ENCODE measurements at places on chromosomes 11 and 22.

DNA sequence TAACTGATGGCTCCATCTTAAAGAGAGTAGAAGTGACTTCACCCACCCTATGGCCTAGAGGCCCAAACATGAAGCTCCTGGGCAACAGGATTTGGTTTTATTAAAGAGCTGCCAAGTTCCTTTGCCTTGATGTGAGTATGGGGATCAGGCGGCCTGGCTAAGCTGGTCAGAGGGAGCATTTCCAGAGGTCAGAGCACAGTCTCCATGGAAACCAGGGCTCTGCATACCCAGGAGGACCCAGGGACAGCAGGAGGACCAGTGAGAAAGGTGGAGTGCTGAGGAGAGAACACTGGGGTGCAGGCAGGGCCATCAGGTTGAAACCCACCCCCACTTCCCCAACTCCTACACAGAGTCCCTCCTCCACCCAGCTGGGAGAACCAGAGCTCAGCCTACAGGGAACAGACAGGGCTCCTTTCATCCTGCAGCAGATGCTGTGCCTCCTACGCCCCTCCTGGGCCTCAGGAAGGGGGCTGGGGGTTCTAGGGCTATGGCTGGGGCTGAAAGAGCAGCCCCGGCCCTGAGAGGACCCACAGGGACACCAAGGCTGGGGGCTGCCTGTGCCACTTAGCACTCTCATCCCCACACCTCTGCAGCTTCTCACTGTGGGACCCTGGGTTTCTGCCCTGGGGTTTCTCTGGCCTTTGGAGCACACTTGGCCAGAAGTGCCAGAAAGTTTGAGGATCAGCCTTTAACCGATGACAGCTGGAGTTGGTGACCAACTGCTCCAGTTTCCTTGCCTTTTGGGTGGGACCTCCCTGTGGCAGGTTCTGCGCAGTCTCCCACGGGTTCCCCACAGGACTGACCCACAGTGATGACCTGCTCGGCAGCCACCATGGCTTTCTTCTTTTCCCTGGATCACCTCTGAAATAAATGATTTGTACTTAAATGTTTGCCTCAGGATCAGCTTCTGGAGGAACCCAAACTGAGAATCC, 13.8 kb upstream of the P2RY6 start:
- DNase-seq = no peak

DNA sequence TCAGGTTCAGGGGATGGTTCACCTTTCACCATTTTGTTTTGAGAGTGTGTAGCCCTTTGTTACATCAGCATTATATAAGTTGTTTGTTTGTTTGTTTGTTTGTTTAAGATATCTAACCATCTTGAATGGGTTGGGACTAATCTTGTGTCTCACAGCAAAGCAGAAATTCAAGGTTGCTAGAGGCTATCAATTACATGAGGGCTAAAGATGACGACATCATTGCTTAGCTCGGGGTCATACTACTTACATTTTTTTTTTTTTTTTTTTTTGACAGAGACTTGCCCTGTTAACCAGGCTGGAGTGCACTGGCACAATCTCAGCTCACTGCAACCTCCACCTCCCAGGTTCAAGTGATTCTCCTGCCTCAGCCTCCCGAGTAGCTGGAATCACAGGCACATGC, 87.1 kb upstream of the XKR3 start:
- DNase-seq = no peak

DNA sequence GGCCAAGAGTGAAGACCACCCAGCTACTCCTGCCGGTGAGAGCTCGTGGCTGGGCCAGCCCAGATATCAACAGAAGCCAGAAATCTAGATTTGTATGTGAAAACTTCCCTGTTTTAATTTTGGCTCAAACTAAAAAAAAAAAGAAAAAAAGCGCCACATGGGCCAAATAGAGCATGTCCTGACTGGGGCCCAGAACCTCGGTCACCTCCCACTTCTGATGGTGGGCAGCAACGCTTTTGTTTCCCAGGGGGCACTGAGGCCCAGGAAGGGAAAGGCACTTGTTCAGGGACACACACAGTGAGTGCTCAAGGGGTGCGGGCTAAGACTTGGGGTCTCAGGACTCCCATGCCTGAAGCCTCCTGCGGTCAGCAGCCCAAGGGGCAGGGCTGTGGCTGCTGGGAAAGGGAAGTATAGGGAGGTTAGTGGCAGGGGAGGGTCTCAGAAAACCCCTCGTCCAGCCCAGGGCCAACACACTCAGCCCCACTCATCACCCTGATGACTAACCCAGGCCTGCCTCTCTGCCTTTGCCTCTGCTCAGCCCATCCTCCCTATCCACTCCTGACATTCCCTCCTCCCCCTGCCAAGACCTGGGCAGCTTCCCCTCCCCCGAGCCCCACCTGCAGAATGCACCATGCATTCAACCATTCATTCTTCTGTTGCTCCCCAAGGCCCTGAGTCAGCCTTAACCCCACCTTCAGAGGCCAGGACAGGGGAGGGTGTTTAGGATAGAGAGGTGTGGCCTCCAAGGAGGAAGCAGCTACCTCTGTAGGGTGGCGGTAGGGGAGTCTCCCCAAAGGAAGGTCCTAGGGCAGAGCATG, 30.0 kb upstream of the TCF20 start:
- DNase-seq = no peak

- no peak for DNase-seq
These were observed 126.9 kb downstream of the ARHGAP8 start for GRCh38 chr22:44879301-44879680.

- no peak for DNase-seq
These were observed 1.2 kb upstream of the ZFP91 start for GRCh38 chr11:58577555-58578135.

DNA sequence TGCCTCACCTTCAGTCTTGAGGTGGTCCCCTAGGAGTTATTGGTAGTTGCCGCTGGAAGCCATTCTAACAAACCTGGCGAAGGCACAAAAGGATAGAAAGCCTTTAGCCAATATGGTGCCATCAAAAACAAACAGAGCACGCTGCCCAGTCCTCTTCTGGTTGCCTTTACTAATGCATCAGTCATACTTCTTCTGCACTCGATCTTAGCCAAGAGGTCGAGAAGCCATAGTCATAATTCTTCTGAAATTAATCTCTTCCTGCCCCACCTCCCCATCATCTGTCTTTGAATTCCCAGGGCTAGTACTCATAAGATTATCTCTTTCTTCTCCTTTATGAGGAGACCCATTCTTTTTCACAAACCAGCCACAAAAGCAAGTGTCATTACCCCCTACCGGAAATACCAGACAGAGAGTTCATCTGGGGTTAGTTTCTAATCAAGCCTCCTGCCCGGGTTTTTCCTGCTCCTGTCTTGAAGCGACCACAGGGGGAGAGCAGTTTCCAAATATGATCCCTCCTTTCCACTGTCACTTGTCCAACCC, 21.4 kb upstream of the EHF start:
- DNase-seq = no peak

- DNase-seq = no peak
These were observed 14.7 kb upstream of the TTLL12 start for GRCh38 chr22:43201486-43202219.
